ENCODE measurements at places on chromosomes 6 and 20.

GRCh38 chr6:95321126-95321525 lies 256.2 kb upstream of the MANEA start:
- DNase-seq = no peak

GRCh38 chr6:17940151-17940792 lies 47.2 kb downstream of the KIF13A start:
- no peak for DNase-seq

DNA sequence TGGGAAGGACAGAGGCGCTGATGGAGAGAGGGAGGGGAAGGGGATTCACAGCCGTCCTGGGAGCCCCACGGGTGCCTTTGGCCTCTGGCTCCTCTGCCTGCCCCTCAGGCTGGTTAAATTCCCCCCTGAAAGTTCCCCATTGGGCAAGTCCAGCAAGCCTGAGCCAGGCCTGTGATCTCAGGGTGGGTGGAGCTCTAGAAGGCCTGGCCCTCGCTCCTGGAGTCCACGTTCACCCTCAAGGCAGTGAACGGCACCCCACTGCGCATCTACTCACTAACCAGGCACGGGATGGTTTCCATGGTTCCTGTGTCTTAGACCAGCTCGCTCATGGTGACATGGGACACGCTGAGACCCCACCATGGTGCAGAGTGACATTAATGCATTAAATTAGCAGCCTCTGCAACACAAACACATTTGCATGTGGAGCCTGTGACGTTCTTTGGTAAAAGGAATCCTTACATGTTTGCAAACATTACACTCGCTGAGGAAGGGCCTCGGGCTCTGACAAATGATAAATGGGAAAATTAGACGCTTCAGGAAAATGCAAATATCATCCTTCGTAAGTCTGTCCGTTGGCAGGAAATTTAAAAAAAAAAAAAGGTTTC lies 452.7 kb downstream of the PREX1 start:
- no peak for DNase-seq

DNA sequence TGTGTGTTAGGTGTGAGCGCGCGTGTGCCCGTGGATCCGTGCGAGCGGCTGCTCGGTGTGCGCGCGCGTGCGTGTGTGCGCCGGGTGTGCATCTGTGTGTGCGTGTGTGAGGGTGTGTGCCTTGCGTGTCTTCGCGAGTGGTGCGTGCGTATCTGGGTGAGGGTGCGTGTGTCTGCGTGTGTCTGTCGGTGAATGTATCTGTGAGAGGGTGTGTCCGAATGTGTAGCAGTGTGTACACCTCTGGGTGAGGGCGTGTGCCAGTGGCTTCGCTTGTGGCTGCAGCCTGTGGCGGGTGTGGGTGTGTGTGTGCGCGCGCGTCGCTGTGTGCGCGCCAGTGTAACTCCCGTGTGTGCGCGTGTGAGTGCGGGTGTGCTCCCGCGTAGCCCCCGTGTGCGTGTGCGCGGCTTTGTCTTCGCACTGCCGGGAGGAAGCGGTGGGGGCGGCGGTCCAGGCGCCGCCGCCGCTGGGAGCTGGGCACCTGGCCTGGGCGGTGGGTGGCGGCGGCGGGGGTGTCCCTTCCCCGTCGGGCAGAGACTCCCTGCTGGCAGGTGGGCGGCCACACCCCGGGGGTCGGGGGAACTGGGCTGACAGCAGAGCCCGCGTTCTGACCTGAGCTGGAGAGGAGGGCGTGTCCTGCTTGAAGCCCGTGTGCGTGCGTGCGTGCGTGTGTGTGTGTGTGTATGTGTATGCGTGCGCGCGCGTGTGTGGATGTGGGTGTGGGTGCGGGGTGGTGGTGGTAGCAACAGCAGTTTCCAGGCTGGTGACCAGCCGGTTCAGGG lies 61.3 kb upstream of the EPB41L1 start:
- DNase-seq = no peak

DNA sequence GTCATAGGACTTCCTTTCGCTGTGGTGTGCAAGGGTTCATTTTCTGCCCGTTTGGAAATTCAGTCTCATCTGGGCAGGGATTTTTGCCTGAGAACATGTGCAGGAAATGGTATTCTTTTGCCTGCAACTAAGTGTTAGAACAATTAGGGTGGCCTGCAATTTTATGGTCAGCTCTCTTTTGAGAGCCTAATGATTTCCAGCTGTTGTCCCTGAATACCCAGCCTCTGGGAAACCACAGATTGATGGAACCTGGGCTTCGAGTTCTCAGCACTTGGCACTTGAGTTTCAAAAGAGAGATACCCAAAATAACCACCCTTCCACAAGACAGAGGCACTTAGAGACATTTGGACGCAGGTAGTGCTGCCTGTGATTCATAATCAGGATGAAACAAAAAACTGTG lies 217.2 kb upstream of the FOXA2 start:
- no peak for DNase-seq

- no peak for DNase-seq
These were observed 18.4 kb downstream of the GMPR start for GRCh38 chr6:16256781-16257180.

DNA sequence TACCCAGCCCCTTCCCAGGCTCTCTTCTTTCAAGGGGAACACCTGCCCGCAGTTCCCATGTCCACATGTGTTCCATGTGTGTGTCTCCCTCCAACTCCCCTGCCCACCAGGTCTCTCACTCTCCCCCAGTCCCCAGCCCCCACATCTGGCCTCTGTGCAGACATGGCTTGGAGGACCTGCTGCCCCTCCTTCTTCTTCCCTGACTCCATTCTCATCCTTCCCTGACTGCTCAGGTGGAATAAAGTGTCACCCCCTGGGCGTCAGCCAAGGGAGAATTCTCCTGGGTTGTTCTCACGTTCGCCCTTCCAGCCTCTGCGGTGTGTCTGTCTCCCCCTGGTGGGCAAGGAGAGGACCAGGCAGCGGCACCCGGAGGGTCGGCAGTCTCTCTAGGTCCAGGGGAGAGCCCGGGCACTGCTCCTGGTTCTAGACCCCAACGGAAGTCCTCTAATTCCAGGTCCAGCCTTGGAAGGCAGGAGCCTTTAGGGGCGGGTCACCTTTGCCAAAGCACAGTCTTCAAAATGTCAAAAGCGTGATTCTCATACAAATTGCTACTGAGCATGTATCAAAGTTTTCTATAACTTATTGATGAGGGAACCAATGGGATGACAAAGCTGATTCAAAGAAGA lies 50.5 kb downstream of the EBF4 start:
- peak; percentile 54 for DNase-seq

- DNase-seq = no peak
These were observed 15.3 kb upstream of the BPIFB1 start for GRCh38 chr20:33267701-33268100.

DNA sequence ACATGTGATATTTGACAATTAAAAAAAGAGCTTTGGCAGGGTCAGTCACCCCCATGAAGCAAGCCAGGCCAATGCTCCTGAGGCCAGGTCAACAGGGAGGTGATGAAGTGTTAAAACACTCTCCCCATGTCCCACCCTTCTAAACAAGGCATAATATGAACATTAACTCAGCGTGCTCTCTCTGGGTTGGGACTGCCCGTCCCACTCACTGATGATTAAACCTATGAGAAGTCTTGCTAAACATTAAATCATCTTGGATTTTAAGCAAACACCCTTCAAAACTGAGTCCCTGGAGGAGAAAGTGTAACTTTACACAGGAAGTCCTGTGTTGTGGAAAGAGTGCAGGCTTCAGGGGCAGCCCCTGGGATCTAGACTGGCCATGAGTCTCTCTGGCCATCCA lies 558.5 kb downstream of the CD83 start:
- DNase-seq = no peak

DNA sequence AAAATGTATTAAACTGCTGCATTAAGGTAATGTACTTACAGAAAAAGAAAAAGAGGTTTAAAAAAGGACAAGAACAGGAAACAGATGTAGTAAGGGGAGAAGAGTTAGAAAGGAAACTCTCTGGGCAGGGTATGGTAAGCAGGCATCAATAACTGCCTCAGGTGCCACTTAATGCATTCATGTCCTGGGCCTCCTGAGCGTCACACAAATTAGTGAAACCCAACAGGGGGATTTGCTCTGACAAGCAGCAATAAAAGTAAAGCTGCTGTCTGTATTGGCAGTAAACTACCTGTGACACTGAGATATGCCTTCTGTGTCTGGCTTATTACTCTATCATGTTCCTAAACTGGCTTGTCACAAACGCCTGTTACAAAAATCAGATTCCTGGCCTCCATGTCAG lies 1.5 kb upstream of the EFHC1 start:
- DNase-seq = no peak

- DNase-seq = no peak
These were observed 39.5 kb downstream of the CITED2 start for GRCh38 chr6:139334806-139335446.

- DNase-seq = peak; percentile 56
These were observed 186.3 kb downstream of the ADGB start for GRCh38 chr6:146785001-146785585.

DNA sequence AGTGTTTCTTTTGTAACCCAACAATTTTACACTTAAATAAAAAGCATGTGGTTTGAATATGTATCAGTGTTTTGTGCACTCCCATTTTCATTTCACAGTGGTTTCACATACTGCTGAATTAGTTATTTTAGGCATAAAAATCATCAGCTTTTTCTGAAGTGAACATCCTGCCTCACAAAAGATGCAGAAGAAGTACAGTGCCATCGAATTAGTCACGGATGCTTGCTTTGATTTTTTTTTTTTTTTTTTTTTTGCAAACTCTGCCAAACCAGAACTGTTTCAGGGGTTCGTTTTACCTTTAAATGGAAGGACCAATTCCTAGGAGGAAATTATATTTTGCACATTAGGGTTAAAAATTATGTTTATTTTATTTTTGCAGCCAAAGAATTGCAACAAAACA lies 158.6 kb downstream of the RPS12 start:
- DNase-seq = no peak

- DNase-seq = no peak
These were observed 95.8 kb downstream of the RPP40 start for GRCh38 chr6:4908062-4908461.

DNA sequence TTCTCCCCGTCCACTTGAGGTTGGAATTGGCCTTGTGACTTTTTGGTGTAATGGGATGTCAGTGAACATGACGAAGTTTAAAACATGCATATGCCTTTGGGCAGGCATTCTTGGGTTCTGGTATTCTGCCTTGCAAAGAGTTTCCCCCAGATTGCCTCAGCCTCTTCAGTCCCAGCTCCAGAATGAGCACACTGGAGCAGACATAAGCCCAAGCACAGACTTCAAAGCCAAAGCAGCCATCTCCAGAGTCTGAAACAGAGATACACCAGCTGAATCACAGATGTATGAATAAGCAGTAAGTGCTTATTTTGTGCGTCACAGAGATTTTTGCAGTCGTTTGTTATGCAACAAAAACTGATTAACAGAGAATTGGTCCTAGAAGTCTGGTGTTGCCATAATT lies 546.0 kb downstream of the FRK start:
- DNase-seq = no peak

- DNase-seq = no peak
These were observed 3.5 kb downstream of the RBM39 start for GRCh38 chr20:35738410-35739179.

GRCh38 chr6:4359108-4359730 lies 223.8 kb upstream of the ECI2 start:
- no peak for DNase-seq

DNA sequence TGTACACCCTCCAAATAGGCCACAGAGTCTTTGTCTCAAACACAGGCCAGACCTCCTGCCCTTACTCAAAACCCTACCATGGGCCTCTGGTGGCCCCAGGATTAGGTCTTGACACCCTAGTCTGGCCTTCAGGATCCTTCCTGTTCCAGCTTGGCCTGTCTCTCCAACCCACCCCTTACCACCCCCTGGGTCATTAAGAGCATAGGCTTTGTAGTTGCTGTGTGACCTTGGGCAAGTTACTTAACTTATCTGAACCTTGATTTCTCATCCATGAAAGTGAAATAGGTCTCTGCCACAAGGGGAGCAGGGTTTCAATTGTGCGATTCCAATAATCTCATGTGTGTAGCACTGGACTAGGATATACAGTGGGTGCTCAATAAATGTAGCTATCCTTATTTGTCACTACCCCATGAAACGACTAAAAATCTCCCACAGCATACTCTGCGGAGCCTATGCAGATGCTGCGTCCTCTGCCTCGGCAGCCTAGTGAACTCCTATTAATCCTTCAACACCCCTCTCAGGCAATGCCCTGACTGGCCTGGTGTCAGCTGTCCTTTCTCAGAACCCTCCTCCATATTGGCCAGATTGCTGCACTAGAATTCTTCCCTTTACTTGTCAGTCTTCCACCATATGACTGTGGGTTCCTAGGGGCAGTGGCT lies 39.7 kb upstream of the NOL4L start:
- no peak for DNase-seq

- DNase-seq = no peak
These were observed 381.6 kb downstream of the LAMA2 start for GRCh38 chr6:129264480-129265045.

DNA sequence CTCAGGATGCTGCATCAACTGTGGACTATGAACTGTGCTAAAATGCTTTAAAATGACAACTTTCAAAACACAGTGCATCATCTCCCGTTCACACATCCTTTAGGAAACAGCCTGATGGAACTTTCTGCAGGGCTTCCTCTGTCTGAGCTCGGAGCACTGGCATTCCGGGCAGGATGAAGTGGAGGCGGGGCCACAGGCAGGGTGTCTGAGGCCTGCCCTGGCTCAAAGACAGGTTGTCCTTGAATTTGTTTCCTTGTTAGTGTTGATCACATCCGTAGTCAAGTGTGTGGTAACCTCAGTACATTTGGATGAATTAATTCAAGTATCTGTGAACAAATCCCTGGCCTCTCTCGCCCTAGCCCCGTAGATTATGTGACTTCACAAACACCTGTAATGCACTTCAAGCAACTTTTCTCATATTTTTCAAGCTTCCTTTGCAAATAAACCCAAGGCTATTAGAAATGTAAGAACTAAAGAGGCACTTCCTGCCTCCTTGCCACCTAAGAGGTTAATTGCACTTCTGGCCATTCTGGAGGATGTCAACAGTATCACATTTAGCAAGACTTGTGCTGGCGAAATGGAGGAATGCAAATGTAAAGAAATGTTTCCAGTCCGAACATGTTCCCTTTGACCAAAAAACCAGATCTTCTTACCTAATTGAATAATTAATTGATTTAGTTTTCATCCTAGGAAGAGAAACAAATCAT lies 3.1 kb downstream of the CD93 start:
- DNase-seq = no peak

- no peak for DNase-seq
These were observed 17.2 kb downstream of the ARFGEF2 start for GRCh38 chr20:48938670-48939069.

- no peak for DNase-seq
These were observed 31.9 kb downstream of the STK35 start for GRCh38 chr20:2133318-2134183.

- DNase-seq = no peak
These were observed 98.1 kb downstream of the RNGTT start for GRCh38 chr6:88865275-88865674.

All from HCT116 (cell line).